ENCODE measurements at places on chromosomes 11 and 22.

- DNase-seq, result no peak
Observed at GRCh38 chr11:5527716-5528115, 11.2 kb upstream of the UBQLNL start.

DNA sequence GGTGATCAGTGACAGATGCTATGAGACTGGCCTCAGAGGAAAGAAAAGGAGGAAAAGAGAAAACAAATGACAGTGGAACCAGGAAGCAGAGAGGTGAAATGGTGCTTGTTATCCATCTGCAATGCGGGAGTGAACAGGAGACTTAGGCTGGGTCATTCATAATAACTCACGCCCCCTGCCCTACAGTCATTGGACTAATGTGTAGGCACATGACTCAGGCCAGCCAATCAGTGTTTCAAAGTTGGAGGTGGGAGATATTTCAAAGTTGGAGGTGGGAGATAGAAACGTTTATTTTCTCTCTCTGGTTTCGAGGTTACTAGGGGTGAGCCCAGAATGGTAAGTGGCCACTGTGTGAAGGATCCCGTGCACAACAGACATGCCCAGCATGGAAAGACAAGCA is 30.3 kb downstream of the SLC22A6 start:
- DNase-seq, result no peak

- no peak for DNase-seq
Observed at GRCh38 chr11:37721485-37721884, 1123.4 kb upstream of the RAG2 start.

- DNase-seq, result no peak
Observed at GRCh38 chr11:132099692-132100091, 729.3 kb downstream of the NTM start.

DNA sequence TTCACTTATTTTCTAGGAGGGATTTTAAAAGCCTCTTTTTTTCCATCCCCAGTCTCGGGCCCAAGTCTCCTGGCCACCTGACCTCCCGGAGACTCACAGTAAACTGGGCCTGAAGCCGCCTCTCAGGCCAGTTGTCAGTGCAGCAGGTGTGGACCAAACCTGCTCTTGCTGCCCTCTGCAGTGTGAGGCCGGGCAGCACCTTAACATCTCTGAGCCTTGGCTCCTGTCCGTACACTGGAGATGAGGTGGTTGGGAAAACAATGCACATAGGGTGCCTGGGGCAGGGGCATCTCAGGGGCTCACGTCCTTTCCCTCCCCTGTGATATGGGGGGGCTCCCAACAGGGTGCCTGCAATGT is 45.1 kb downstream of the PHF21B start:
- no peak for DNase-seq

DNA sequence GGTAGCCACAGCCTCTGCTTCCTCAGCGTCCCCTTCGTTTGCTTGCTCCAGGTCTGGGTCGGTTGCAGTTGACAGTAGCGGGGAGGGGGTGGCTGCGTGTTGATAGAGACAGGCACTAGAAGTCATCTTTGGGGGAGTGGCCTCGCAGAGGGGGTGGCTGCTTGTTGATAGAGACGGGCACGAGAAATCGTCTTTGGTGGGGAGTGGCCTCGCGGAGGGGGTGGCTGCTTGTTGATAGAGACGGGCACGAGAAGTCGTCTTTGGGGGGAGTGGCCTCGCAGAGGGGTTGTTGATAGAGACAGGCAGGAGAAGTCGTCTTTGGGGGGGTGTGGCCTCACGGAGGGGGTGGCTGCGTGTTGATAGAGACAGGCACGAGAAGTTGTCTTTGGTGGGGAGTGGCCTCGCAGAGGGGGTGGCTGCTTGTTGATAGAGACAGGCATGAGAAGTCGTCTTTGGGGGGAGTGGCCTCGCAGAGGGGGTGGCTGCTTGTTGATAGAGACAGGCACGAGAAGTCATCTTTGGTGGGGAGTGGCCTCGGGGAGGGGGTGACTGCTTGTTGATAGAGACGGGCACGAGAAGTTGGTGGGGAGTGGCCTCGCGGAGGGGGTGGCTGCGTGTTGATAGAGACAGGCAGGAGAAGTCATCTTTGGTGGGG is 328.3 kb downstream of the TBC1D22A start:
- peak; percentile 34 for DNase-seq

- no peak for DNase-seq
Observed at GRCh38 chr11:88068848-88069554, 106.2 kb downstream of the RAB38 start.

- DNase-seq, result no peak
Observed at GRCh38 chr11:3221408-3222002, 2.9 kb upstream of the MRGPRG start.

DNA sequence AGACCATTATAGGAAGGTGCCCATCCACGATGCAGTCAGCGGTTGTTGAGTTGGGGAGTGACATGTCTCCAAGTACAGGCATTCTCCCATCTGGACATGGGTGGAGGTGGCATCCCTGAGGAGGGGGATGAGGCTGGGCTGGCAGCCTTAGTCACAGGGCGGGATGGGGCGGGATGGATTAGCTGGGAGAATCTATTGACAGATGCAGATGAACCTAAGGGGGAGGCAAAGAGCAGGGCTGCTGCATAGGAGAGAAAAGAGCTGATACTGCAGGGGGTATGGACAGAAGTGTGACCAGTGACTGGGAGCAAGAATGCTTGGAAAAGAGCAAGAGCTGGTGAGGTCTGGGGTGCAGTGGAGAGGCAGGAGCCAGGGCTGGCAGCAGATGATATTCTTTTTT is 42.7 kb downstream of the SCN3B start:
- DNase-seq, result no peak

- DNase-seq, result no peak
Observed at GRCh38 chr22:27858626-27859025, 57.1 kb upstream of the MN1 start.

All from CD4-positive, alpha-beta T cell treated with Interleukin-12 subunit alpha and Interleukin-12 subunit beta, for 1 hour (primary cell).